ENCODE measurements at places on chromosomes 7 and 10.

GRCh38 chr7:38831259-38831996 lies 77.6 kb downstream of the VPS41 start:
- no peak for DNase-seq

DNA sequence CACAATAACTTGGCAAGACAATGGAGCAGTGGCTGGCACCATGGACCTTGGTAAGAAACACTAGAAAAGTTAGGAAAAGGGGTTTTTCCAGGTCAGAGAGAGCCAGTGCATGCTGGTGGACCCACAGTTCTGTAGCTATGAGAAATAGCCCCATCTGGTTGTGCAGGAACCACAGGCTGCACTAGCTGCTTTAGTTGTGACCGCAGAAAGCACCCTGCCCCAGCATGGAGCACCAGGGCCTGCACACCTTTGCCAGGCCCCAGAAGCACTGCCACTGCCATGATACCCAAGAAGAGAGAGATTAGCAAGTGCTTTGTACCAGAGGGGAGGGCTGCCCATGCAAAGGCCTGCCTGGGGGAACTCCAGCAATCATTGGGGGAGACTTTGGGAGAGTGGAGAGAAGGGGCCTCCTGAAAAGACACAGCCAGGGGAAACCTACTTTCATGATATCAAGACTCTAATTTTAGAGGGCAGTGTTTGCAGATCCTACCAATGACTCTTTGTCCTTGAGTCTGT lies 256.1 kb upstream of the C7orf33 start:
- DNase-seq = no peak

DNA sequence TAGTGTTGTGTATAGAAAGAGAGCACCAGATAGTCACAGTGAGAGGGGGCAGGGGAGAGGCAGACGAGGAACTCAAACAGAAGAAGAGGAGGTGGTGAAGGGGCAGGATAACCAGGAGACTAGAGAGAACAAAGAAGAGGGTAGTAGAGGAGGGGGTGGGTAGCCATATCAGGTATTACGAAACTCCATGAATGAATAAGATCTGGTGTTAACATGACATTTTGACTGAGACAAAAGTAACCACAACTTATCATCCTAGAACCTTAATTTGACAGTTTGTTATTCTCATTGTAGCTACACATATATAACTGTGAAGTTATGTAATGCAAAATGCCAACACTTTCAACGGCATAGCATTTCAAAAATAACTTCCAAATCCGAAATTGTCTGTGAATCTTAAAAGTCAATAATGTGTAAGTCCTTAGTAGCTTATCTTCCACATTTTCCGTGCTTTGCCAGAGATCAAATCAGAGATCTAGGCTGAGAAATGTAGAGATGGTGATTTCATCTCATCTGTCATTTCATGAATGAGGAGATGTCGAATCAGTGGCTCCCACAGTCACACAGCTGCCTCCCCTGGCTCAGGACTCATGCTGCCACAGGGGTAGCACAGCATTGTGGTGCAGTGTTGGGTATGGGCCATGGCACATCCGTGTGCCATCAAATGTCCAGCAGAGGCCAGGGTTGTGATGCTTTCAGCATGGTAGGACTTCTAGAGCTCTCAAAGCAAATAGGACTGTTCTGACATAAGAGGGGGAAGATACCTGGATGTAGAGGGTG lies 202.1 kb downstream of the HECW1 start:
- no peak for DNase-seq

- DNase-seq = no peak
Observed at GRCh38 chr7:98329100-98329790, 47.8 kb downstream of the BRI3 start.

GRCh38 chr10:133156674-133157579 lies 3.1 kb upstream of the KNDC1 start:
- DNase-seq = no peak

DNA sequence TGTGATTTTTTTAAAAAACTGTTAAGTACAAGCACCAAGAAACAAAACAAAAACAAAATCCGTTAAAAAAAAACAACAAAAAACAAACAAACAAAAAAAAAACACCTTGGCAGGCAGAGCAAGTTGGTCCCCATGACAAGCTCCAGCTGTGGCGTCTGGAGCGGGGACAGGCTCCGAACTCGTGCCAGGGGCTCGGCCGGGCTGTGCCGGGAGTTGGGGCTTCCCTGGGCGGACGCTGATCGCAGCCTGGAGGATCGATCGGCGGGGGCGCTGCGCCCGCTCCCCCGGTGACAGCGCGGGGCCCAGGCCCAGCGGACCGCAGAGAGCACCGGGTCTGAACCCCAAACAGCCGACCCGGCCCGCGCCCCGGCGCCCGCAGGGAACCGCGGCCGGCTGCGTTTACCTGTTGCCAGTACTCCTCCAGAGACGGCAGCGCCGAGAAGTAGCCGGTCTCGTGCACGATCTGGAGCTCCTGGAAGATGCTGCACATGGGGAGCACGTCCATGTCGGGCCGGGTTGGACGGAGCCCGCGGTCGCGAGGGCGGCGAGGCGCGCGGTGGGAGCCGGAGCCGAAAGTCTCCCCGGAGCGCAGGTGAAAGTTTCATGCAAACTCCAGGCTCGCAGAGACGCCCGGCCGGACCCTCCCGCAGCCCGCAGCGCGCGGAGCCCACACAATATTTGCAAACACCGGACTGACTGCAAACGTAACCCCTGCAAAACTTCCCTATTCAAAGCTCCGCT lies at the start of gene KLF6:
TSS of gene KLF6 (minus strand) at position 700 of the 741 bp plus-strand sequence. CDS start at position 505, 195 bp downstream.
- no peak for DNase-seq

- no peak for DNase-seq
Observed at GRCh38 chr10:35041502-35041879, 48.6 kb downstream of the CUL2 start.

DNA sequence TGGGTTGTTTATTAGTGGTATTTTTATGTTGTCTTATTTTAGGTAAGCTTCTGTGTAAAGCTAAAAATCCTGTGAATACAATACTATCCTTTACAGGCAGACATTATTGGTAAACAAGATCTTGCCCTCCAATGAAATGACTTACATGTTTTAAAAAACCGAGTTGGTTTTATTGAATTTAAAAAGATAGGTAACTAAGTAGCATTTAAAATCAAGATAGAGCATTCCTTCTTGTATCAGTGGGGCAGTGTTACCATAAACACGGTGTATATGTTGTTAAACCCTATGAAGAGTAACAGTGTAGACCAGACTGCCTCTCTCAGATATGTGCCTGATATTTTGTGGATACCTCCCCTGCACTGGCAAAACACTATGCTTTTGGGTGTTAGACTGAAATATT lies 81.0 kb downstream of the SNX10 start:
- no peak for DNase-seq

- no peak for DNase-seq
Observed at GRCh38 chr10:60907236-60907635, 36.7 kb downstream of the RHOBTB1 start.

GRCh38 chr7:143463556-143463955 lies 14.1 kb upstream of the TAS2R41 start:
- DNase-seq = no peak

DNA sequence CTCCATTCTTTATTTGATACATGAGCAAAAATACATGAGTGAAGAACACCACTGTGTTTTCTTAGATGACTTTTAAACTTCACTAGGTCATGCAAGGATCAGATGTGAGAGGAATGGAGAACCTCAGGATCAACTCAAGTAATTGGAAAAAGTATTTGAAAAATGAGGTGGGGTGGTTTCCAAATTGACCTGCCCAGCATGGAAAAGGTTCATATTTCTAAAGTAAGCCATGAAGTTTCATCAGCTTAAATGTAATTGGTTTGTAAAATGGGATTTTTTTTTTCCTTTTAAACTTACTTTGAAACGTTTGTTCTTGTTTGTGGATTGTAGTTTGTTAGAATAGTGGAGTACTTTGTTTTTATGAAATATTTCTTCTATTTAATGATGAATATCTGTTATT lies 134.8 kb downstream of the MLLT10 start:
- DNase-seq = no peak

- no peak for DNase-seq
Observed at GRCh38 chr7:39248692-39249090, 271.0 kb downstream of the POU6F2 start.

DNA sequence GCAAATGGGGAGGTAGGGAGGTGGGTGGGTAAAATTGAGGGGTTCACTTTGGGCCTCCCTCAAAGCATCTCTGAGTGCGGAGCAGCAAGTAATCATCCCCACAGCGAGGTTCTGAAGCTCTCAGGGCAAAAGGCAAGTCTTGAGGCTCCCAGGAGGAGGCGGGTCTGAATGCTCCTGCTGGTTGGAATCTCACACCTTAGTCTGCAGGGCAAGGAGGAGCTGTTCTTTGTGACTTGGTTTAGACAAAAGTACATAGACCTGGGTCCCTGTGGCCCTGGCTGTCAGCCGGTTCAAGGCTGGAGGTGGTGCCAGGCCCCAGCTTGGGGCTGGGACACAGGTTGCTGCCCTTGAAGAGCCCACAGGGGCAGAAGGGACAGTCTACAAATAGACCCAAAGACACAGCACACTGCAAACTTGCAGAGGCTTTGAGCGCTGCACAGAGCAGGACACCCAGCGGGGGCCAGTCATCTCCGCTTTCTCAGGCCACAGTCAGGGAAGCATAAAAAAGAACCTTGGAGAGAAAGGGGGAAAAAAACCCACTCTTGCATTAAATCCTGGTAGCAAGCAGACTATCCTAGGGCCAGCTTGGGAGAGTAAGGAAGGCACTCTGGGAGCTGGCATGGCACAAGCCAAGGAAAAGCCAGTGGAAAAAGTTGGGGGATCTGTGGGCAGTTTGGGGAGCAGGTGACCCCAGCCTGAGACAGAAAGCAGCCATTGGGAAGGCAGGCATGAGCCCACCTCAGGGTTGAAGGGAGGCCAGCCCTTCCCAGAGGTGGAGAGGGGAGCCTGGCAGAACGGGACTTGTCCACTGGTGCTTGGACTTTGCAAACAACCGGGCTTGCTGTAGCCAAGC lies 926 bp upstream of the C10orf71 start:
- no peak for DNase-seq

GRCh38 chr10:20922033-20922432 lies 24.9 kb upstream of the NEBL start:
- DNase-seq = no peak

- DNase-seq = no peak
Observed at GRCh38 chr7:97013134-97013844, 7.9 kb downstream of the DLX6 start.

GRCh38 chr7:40800771-40801170 lies 666.0 kb downstream of the SUGCT start:
- DNase-seq = no peak

GRCh38 chr10:59435707-59436106 lies 73.4 kb upstream of the FAM13C start:
- no peak for DNase-seq

DNA sequence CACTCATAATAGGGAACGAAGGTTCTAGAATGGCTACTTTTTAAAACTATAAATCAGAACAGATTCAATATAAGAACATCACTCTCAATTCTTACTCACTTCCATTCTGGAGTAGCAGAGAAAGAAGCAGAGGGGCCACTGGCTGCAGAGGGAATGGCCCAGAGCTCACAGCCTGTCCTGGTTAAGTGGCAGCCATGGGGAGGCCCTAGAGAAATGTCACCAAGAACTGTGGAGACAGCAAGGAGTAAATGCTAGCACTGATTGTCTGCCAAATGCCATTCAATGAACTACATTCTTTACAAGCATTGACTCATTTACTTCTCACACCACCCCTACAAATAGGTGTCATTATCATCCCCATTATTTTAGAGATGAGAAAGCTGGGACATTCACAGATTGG lies 74.6 kb upstream of the KCNMA1 start:
- DNase-seq = no peak

Data from activated T-helper 1 cell treated with anti-CD3 and anti-CD28 coated beads, Interleukin-2, amount 50 U/mL, for 16 hours (primary cell).